Activated CD4-positive, alpha-beta T cell treated with anti-CD3 and anti-CD28 coated beads, Interleukin-2, amount 50 U/mL, for 1 hour (primary cell): ENCODE measurements at places on chromosomes 4 and X.

DNA sequence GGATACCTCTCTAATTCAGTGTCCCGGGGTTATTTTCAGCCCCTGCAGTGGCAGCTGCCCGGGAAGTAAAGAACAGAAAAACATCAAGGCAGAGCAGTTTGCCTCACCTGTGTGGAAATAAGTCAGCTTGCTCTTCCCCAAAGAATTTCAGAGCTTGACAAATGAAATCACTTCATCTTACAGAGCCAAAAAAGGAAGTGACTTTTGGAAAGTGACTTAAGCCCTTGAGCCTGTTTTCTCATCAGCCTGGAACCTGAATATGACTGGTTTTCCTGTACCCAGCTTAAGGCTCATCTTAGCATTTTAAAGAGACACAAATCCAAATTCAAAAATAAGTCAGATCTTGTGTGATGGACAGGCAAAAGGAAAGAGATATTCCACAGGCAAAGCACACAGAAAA lies 211.6 kb downstream of the RCHY1 start:
- DNase-seq: no peak

- DNase-seq: no peak
Measured at GRCh38 chrX:125404667-125405160, 85.0 kb downstream of the TEX13C start.

DNA sequence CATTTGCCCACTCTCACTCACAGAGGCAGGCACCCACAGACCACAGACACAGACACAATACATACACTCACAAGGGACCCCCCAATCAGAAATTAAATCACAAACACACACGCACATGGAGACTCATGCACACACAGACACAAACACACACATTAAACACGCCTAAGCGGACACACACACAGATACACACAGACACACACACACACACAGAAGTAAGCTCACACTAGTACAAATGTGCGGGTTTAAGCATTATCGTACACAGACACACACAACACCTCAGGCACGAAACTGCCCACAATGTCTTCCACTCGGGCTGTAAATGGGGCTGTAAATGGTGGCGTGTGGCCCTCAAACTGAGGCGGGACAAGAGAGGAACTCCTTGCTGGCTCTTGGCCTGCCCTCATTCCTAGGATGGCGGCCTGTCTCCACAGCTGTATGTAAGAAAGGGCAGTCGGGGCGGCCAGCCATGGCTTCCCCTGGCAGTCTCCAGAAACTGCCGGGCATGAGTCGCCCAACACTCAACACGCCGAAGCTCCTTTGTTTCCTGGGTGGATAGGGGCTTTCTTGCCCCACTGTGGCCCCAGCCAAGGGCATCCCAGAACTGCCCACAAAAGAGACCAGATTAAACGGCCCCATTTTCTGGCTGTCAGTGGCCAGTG lies 53.9 kb downstream of the NBDY start:
- no peak for DNase-seq

DNA sequence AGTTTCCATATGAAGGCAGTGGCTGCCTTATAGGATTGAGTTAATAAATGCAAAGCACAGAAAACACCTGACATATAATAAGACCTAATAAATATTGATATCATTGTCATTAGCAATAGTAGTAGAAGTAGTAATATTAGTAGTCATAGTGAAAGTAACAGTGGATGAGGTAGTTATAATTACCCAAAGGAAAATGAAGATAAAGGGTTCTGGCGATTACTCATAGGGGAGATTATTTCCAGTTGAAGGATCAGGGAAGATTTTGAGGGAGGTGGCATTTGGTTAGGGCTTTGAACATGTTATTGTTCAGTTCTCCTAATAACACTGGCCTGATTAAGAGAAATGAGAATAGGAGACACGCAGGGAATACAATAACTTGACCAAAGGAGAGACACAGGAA lies 131.9 kb upstream of the GPRIN3 start:
- no peak for DNase-seq

DNA sequence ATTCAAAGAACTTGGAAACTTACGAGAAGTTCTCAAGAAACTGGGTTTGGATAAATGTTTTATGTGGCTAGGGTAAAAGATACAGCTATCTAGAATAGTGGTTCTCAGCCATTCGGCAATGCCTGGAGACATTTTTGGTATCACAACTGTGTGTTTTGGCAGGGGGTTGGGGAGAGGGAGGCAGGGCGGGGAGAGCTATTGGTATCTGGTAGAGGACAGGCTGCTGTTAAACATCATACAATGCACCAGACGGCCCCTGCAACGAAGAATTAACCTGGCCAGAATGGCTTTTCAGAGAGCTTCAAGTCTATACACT lies 50.8 kb upstream of the MND1 start:
- DNase-seq: no peak

DNA sequence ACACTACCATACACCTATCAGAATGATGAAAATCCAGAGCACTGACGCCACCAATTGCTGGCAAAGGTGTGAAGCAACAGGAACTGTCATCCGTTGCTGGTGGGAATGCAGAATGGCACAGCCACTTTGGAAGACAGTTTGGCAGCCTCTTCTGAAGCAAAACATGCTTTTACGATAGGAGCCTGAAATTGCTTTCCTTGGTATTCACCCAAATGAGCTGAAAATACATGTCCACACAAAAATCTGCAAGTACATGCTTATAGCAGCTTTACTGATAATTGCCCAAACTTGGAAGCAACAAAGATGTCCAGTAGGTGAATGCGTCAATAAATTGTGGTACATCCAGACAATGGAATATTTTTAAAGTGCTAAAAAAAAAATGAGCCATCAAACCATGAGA lies 322.8 kb upstream of the FAT1 start:
- DNase-seq: no peak

DNA sequence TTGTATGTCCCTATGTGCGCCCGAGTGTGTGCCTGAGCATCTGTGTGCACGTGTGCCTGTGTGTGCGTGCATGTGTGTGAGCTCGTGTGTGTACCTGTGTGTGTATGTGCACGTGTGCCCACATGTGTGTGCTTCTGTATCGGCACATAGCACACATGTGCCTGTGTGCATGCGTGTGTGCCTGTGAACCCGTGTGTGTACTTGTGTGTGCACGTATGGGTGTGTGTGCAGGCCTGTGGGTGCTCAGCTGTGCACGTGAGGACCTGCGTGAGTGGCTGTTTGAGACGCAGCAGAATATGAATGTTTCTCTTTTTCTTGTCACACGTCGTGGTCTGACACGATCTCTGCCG lies 4.3 kb downstream of the AKAP17A start:
- DNase-seq: no peak
